CD4-positive, CD25-positive, alpha-beta regulatory T cell (primary cell): ENCODE measurements at places on chromosomes 11 and 22. TPM values are rescaled to one million over a fixed set of nuclear protein-coding genes. Genes with fewer than 3 reads are reported as not detected.

DNA sequence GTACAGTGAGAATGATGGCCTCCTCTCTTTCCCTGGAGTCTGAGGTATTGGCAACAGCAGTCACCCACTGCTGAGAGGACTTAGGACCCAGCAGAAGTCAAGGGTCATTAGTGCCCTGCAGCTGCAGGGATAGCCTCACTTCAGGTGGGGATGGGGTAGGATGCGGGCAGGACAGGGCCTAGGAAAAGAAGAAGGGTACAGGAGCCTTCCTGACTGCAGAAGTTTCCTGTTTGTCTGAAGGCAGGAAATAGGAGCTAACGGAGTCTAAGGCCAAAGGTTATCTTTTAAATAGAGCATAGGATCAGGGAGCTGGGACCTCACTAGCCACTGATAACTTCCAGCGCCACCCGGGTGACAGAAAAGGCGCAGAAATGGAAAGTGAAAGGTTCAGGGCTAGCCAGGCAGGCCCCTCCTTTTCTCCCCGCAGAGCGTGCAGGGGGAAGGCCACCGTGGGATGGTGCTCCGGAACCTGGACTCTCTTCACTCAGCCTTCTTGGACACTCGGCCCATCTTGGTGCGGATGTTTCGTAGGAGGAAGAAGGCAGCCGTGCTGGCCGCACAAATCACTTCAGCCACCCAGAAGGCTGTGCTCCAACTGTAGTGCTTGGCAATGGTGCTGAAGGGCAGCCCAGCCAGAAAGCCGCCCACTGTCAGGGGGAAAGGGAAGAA, 6.0 kb downstream of the TRAPPC4 start:
- DNase-seq = no peak

DNA sequence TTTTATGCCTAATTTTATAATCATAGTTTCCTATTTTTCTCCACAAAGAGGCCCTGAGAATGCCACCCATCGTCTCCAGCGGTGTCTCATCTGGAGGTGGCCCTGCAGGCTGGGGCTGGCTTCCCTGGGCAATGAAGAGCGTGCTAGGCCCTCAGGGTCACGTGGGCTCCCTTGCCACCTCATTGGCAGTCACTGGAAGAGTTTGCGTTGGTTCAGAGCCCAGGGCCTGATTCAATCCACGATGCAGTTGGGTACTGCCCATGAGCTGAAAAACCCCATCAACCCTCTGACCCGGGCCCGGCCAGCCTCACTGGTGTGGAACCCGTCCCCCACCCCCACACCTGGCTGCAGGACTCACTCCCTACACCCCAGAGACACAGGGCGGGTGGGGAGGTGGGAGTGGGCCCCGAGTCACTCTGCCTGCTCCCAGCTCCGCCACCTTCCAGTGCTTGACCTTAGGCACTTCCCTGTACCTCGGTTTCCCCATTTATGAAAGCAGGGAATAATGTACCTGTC, 43.4 kb upstream of the A4GALT start:
- DNase-seq = no peak

DNA sequence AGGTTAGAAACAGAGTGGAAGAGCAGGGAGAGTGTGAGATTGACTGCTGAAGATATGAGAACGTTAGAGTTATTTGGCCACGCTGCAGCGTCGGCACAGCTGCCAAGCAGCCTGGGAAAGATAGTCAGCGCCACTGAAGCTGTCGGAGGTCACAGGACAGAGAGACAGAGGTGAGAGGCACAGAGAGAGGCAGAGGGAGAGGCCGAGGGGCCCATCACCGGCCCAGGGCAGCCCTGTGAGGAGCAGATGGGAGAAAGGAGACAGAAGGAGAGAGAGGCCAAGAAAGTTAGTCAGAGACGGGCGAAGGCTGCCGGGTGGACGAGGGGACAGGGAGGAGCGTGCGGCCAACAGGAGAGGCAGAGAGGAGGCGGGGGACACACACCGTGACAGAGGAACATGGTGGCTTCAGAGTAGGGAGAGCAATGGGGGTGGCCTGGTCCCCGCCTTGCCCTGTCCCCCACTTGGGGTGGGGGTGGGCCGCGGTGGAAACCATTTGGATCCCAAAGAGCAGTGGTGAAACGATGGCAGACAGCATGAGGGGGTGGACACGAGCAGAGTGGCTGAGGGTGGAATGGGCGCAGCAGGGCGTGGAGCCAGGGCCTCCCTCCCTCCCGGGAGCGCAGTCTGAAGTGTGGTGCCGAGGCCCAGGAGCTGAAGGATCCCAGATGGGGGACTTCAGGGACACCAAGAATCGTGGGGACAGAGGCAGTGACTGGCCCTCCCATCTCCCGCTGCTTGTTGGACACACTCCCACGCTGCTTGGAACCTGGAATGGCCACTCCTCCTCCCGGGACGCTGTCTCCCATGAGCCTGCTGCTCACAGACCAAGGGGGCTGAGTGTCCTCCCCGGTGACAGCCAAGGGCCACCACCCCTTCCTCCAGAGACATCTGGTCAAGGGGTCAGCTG, 26.6 kb downstream of the LRRC10B start:
- no peak for DNase-seq

DNA sequence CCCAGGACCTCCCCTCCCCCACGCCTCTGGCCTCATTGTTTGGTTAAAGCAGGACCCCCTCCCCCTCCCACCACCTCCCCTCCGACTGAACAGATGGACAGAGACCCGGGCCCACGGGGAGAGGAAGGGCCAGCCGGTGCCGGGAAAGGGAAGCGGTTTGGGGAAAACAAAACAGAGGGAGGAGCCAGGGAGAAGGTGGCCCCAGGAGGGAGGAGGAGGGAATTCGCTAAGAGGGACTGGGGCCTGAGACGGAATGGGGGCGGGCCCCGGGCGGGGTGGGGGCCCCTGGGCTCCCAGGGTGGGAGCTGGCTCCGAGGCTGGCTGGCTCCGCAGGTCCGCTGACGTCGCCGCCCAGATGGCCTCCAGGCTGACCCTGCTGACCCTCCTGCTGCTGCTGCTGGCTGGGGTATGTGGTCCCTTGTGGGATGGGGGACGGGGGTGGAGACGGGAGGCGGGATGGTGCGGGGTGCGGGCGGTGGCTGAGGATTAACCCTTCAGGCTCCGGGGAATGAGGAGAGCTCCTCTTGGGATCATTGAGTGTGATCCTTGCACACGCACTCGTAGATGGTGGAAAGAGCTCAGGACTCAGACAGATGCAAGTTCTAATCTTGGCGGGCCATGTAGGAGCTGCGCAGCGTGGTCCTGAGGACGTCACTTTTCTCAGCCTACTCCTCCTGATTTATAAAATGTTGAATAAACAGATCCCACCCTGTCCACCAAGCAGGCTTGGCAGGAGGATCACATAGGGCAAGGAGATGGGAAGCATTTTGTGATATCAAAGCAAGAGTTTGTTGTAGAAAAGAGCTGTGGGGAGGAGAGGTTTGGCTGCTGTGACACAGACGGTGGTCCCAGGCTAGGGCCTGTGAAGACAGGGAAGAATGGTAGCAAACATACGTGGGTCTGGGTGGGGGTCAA, 688 bp downstream of the SERPING1 start:
- no peak for DNase-seq

DNA sequence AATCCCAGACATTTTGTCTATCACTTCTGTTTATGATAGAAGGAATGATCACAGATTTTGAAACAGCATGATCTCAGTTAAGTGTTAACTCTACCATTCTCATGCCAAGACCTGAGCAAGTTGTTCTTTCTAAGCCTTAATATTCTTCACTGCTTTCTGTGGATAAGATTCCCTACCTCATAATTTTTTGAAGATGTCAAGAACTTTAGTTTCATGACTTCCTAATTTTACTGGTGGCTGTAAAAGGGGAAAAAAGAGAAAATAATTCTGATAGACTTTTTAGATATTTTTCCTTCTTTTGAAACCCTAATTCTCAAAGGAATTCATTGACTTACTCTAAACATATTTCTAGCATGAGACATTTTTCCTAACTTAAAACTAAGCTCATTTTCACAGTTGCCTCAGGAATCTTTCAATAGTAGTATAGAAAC, 520.0 kb upstream of the LUZP2 start:
- no peak for DNase-seq

DNA sequence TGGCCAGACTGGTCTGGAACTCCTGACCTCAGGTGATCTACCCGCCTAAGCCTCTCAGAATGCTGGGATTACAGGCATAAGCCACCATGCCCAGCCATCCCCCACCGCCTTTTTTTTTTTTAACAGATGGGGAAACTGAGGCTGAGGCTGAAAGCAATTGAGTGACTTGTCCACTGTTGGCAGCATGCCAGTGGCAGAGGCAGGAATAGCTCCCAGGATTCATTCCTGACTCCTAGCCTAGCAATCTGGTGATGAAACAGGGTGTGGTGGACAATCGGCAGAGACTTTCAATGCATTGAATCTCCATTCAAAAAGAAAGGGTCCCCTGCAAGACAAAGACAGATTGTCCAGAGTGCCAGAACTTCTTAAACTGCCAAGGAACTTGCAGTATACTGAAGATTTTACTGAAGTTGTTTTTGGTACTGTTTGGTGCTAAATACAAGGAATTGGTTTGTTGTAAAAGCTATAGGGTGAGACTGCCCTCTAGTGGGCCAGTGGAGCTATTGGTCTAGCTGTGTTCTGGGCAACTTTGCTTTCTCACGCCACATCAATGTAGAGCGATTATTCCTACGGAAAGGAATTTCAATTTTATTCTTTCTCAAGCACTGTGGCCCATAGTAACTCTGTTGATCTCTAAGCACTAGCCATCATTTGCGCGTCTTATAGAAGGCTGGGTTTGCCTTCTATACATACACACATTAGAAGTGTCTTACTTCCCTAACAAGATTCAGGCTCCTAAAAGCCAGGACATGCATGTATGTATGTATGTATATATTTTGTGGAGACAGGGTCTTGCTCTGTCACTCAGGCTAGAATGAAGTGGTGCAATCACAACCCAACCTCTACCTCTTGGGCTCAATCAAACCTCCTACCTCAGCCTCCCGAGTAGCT, 21.0 kb downstream of the C22orf31 start:
- peak; percentile 70 for DNase-seq

DNA sequence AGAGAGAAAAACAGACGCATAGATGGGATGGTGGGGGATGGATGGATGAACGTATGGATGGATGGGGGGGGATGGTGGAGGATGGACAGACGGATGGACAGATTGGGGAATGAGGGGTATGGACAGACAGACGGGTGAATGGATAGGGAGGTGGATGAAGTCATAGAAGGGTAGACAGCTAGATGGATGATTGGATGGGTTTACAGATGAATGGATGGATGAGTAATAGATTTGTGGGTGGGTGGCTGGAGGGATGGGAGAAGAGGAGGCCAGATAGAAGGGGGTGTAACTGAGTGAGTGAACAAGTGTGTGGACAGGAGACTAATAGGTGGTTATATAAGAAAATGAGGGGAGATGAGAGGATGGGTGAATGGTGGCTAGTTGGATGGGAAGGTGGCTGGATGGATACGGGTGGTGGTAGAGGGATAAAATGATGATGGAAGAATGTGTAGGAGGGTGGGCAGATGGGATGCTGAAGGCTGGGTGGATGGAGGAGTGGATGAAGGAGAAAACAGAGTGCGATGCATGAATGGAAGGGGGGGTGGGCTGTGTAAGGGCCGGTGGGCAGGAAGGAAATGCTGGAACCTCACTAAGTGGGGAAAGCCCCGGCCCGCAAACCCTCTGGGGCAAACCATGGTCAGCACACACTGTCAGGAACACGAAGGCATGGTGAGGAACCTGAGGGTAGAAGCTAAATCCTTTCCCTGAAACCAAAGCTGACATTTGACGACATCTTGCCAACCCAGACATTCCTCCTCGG, 21.6 kb downstream of the ARVCF start:
- no peak for DNase-seq

DNA sequence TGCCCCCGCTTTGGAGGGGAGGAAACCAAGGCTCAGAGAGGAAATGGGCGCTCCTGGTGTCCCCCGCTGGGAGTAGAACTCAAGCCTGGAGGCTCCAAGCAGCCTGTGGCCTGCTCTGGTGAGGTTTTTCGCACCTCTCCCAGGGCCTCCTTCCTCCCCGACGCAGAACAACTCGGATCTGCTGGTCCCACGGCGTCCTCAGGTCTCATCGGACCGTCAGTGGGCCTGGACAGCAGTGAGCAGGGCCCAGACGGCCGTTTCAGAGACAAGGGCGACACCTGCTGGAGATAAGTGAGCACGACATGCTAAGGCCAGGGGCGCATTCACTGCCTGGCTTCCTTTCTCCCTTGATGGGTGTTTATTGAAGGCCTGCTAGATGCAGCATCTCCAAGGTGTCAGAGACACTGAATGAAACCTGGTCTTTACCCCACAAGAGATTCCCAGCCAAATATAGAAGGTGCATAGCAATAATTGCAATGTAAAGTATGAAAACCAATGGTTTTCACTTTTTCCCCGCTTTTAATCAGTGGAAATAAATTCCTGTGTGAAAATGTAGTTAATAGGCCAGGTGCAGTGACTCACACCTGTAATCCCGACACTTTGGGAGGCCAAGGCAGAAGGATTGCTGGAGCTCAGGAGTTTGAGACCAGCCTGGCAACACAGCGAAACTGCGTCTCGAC, 26.9 kb upstream of the CD82 start:
- peak; percentile 60 for DNase-seq

Gene NXPE2
- total RNA-seq = not detected
